ENCODE measurements at places on chromosomes 6 and 20. TPM values are rescaled to one million over a fixed set of nuclear protein-coding genes. Genes with fewer than 3 reads are reported as not detected.

DNA sequence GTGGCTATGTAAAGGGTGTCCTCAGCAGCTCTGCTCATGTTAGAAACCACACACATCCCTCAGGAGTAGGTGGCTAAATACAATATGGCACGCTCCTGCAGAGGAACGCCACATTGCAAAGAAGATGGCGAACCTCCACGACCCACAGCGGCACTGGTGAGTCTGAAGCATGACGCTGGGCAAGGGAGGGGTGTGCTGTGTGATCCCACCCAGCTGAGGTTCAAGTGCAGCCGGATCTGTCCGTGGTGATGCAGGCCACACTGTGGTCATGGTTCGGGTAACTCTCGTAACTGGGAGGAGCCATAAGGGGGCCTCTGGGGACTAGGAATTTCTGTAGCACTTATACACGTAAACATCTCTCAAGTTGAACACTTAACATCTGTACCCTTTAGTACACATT is 23.4 kb upstream of the APMAP start:
- peaks cover 12% of the 10 kb centered on the region for H3K27me3 ChIP-seq
- DNase-seq: no peak
- H3K4me1 ChIP-seq: peaks cover 13% of the 10 kb centered on the region
- no peaks in the 10 kb centered on the region for H3K36me3 ChIP-seq
- H3K27ac ChIP-seq: no peak overlapping the region
- H3K4me3 ChIP-seq: no peak overlapping the region

DNA sequence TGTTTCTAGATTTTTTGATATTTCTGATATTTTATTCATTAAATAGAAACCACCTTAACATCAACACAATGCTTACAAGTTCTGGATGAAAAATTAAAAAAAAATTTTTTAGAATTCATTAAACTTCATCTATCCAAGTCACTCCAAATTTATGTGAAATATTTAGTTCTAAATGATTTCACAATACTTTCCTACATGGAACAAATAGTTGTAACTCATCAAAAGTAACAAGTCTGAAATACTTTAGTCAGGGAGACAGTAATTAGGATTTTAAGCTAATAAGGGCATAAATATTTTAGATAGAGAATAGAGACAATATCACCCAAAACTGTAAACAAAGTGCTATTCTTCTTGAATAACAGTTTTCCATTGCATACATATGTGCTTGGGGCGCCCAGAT is 147.8 kb downstream of the HIVEP2 start:
- DNase-seq: no peak
- peaks cover 7% of the 10 kb centered on the region for H3K4me1 ChIP-seq
- H3K27ac ChIP-seq: no peak overlapping the region
- no peaks in the 10 kb centered on the region for H3K27me3 ChIP-seq
- peaks cover 1% of the 10 kb centered on the region for H3K36me3 ChIP-seq

DNA sequence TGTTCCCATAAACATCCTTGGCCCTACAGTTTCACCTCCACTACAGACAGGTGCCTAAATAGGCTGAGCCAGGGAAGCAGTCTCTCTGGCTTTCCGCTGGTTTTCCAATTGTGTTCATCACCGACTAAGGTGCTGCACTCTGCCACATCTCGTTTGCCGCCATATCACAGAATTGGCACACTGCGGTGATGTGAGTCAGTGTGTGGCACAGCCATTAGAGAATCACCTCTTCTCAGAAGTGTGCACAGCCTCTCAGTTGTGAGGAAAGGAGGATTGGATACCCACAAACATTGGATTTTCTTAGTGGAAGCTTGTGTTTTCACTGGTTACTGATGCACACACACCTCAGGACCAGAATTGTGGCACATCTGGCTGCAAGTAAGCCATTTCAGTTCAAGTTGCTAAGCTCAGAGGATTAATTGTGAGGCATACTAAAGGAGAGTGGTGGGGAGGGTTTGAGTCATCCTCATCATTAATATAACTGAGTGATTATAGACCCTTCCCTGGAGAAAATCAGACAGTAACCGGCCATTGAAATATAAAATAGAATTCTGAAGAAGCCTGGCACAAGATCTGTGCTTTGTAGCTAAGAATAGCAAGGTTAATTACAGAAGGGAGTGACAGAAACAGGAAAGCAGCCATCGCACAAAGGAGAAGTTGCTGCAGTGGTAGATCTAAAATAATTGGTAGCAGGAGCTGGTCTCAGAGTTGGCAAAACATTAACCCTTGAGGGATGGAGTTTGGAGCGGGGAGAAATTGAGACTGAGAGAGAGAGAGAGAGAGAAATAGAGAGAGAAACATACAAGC is 506.9 kb downstream of the LMBRD1 start:
- no peaks in the 10 kb centered on the region for H3K4me1 ChIP-seq
- no peak for DNase-seq
- no peaks in the 10 kb centered on the region for H3K36me3 ChIP-seq
- H3K27me3 ChIP-seq: no peaks in the 10 kb centered on the region
- H3K27ac ChIP-seq: no peak overlapping the region
- no peak overlapping the region for H3K4me3 ChIP-seq

GRCh38 chr6:152085451-152085921 is 278.0 kb downstream of the ESR1 start:
- DNase-seq: no peak
- H3K4me1 ChIP-seq: no peaks in the 10 kb centered on the region
- H3K4me3 ChIP-seq: no peak overlapping the region
- H3K36me3 ChIP-seq: no peaks in the 10 kb centered on the region

DNA sequence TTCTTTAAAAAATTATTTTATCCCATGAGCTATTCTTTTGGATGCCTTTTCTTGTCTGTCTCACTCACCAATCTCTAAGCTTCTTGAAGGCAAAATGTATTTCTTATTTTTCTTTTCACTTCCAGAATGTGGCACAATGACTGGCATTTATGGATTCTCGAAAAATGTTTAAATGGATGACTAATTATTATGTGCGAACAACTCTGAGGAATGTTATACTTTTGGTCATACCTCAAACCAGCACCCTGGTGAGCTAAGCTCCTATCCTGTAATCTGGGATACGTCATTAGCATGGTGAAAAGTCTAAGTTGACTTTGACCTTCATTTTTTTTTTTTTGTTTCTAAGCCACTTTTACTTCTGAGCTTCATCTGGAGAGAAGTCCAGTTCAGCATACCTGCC is 214.0 kb upstream of the CEP162 start:
- H3K27me3 ChIP-seq: peaks cover 15% of the 10 kb centered on the region
- H3K36me3 ChIP-seq: no peaks in the 10 kb centered on the region
- H3K4me3 ChIP-seq: no peak overlapping the region
- H3K27ac ChIP-seq: no peak overlapping the region

GRCh38 chr20:46965477-46965876 is 70.8 kb downstream of the EYA2 start:
- no peaks in the 10 kb centered on the region for H3K36me3 ChIP-seq
- DNase-seq: no peak
- no peaks in the 10 kb centered on the region for H3K27me3 ChIP-seq
- no peak overlapping the region for H3K4me3 ChIP-seq

- H3K4me3 ChIP-seq: no peak overlapping the region
- H3K27ac ChIP-seq: no peak overlapping the region
- DNase-seq: no peak
- peaks cover 18% of the 10 kb centered on the region for H3K4me1 ChIP-seq
- H3K36me3 ChIP-seq: peaks cover 16% of the 10 kb centered on the region
These were observed 288.0 kb downstream of the TSHZ2 start for GRCh38 chr20:53260168-53260567.

- no peaks in the 10 kb centered on the region for H3K27me3 ChIP-seq
- no peak overlapping the region for H3K27ac ChIP-seq
- no peak overlapping the region for H3K4me3 ChIP-seq
- DNase-seq: no peak
- peaks cover 2% of the 10 kb centered on the region for H3K4me1 ChIP-seq
These were observed 170.0 kb upstream of the ZNF184 start for GRCh38 chr6:27642744-27643456.

GRCh38 chr6:108176281-108177089 is 10.7 kb downstream of the NR2E1 start:
- H3K4me3 ChIP-seq: peak overlapping the region; percentile 57
- DNase-seq: no peak
- H3K4me1 ChIP-seq: peaks cover 14% of the 10 kb centered on the region
- no peak overlapping the region for H3K27ac ChIP-seq
- peaks cover 98% of the 10 kb centered on the region for H3K27me3 ChIP-seq

GRCh38 chr6:37366910-37367309 is 13.1 kb downstream of the RNF8 start:
- H3K4me1 ChIP-seq: peaks cover 2% of the 10 kb centered on the region
- H3K4me3 ChIP-seq: no peak overlapping the region
- H3K27me3 ChIP-seq: no peaks in the 10 kb centered on the region

NQO2 gene
- 17.3 TPM for total RNA-seq

ALDH8A1 gene
- 1.3 TPM for total RNA-seq

ANKRD66 gene
- not detected for total RNA-seq
